ENCODE measurements at places on chromosomes 13 and 19.

DNA sequence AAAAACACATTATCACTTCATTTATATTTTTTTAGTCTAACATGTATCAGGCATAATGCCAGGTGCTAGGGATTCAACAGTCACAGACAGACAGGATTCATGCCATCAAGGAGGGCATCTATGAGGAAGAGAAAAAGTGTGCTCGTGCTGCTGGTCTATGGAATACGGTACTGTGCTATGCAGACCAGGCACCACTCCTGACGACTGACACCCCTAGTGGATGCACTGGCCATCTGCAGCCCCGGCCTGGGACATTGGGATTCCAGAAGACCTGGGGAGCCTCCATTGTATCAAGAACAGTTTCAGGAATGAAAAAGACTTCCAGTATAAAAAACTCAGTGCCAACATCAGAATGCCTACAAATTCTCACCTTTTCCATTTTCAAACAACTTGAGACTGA is 94.0 kb downstream of the KLF12 start:
- DNase-seq: no peak

GRCh38 chr13:23848019-23848418 is 41.2 kb downstream of the MIPEP start:
- DNase-seq: no peak

- no peak for DNase-seq
These were observed 111.6 kb upstream of the FNDC3A start for GRCh38 chr13:48864100-48864499.

DNA sequence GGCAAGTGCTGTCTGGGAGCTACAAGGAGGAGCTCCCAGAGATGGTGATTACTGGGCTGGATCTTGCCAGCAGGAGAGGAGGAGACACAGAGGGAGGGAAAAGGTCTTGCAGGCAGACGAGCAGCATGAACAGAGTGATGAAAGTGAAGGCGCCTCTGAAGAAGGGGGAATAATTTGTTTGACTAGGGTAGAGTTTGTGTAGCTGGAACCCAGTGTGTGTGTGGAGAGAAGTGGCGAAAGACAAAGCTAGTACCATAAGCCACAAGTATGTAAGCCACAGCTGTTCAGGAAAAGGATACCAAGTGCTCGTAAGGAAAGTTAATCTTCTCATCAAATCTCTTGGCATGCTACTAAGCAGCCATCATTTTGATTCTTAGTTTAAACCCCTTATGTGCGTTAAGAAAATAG is 5.4 kb downstream of the FLT1 start:
- no peak for DNase-seq

DNA sequence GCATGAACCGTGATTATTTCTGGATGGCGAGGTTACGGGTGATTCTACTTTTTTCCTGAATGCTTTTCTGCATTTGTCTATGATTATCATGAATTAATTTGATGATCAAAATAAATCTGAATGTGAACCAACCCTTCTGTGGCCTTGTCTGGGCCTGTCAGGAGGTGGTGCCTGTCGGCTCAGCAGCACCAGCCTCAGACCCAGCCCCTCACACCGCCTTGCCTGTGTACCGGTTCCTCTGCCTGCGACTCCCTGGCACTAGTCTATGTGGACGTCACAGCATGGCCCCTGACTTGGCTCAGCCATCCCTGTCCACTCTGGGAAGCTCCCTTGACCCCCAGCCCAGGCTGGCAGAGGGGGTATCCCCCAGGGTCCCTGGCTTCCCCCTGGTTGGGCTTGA is 15.5 kb upstream of the RABAC1 start:
- DNase-seq: no peak

DNA sequence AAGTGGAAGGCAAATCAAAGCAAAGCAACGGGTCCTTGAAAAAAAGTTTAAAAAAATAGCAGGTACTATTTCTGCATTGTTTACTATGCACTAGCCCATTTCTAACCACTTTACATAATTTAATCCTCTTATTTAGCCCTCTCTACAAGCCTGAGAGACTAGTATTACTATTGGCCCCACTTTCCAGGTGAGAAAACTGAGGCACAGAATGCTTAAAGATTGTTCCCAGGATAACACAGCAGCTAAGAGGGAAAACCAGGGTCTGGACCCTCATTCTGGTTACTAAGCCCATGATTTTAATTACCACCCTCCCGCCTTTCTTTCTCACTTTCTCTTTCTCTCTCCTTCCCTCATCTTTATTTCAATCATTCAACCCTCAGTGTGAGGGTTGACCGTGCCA is 5.7 kb downstream of the ZSWIM9 start:
- DNase-seq: no peak

All from NCI-H1092 treated with DMSO at 0.1 percent for 48 hours (cell line).